ENCODE measurements at places on chromosomes 13 and 19.
A peak's percentile ranks its signal among the peaks of the same experiment; 100 is the strongest.

- no peak for DNase-seq
Observed at GRCh38 chr19:58569191-58569942, 3.8 kb downstream of the MZF1 start.

DNA sequence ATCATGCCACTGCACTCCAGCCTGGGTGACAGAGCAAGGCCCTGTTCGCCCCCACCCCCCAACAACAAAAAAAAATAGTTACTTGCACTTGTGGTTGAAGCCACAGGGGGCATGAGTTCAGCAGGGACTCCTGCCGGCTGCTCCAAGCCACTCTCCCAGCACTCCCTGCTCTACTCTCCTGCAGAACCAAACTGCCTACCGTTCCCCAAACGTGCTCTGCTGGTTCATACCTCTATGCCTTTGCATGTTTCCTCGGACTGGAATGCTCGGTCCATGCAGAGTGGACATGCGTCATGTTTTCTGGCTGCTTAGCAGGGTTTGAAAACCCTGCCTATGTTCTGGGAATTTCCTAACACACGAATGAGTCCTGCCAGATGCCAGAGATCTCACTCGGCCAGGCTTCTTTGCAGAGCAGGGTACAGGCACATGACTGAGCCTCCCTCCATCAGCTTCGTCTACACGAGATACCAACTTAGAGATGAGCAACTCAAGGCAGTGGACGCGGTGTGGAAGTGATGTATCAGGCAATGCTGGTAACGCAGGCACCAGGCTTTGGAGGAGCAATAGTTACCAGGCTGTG lies 8.5 kb upstream of the SLC25A15 start:
- DNase-seq: no peak

GRCh38 chr19:28563964-28564921 lies 648.7 kb downstream of the UQCRFS1 start:
- DNase-seq: no peak

GRCh38 chr19:46035986-46036743 lies 4.6 kb downstream of the IGFL4 start:
- DNase-seq: no peak

- no peak for DNase-seq
Observed at GRCh38 chr13:22793598-22794134, 387.1 kb upstream of the SGCG start.

GRCh38 chr19:1847684-1848398 lies 442 bp downstream of the REXO1 start:
- peak; percentile 59 for DNase-seq

DNA sequence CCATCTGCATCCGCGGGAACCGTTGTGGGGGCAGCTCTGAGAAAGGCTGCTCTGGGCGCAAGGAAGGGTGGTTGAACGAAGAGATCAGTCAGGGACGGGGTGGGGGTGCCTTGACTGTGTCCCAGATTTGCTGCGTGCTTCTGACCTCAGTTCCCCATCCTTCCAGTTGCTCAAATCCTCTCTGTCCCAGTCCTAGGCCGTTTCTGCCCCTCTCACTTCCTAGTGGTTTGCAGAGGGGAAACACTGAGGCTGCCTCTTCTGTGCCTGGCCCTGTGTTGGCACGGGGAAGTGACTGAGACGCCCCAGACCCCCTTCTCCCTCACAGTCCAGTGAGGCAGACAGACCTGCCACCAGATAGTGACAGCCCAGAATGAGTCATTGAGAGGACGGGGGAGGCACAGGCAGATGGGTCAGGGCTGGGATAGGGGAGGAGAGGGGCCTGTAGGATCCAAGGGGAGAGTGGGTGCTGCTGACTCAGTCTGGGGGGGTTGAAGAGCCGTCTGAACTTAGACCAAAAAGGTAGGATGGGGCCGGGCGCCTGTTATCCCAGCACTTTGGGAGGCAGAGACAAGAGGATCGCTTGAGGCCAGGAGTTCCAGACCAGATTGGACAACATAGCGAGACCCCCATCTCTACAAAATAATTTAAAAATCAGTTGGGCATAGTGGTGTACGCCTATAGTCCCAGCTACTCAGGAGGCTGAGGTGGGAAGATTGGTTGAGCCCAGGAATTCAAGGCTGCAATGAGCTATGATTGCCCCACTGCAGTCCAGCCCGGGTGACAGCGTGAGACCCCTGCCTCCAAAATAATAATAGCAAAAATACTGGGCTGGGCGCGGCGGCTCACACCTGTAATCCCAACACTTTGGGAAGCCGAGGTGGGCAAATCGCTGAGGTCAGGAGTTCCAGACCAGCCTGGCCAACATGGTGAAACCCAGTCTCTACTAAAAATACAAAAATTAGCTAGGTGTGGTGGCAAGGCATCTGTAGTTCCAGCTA lies 26.5 kb downstream of the NUMBL start:
- DNase-seq: no peak

- DNase-seq: no peak
Observed at GRCh38 chr13:44857061-44857460, 132.2 kb downstream of the NUFIP1 start.

GRCh38 chr13:109957875-109958274 lies 171.5 kb upstream of the IRS2 start:
- DNase-seq: no peak

- peak; percentile 69 for DNase-seq
Observed at GRCh38 chr19:13597640-13598039, 91.4 kb upstream of the CACNA1A start.

GRCh38 chr19:43372462-43372861 lies 19.0 kb downstream of the CD177 start:
- no peak for DNase-seq

GRCh38 chr13:27194209-27194608 lies 22.6 kb upstream of the USP12 start:
- DNase-seq: no peak

GRCh38 chr13:84358601-84359000 lies 476.3 kb upstream of the SLITRK1 start:
- no peak for DNase-seq

DNA sequence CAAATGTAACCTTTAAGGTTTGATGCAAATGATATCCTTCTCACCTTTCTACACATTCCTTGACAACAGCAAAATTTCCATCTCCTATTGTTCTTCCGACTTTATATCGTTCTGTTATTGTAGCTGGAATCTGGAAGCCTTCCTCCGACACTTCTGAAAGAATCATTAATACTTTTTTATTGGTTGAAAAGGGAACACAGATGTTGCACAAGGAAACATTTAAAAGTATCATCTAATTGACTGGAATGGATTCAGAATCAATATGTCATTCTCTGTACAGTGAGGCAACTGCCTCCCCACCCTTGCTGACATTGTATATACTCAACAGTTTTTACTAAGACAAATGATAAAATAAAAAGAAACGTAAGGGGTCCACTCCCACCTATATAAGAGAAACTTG lies 295.2 kb downstream of the DCLK1 start:
- DNase-seq: no peak
